ENCODE measurements at places on chromosomes 6 and 20. TPM values are rescaled to one million over a fixed set of nuclear protein-coding genes. Genes with fewer than 3 reads are reported as not detected.

OLIG3 gene
- total RNA-seq: not detected

LRP11 gene
- 30.6 TPM for total RNA-seq

ERVFRD-1 gene
- total RNA-seq: not detected

WFDC10B gene
- total RNA-seq: not detected

MOCS1 gene
- total RNA-seq: 5.7 TPM

AGER gene
- total RNA-seq: 0.82 TPM
